Fibroblast of skin of left quadriceps (primary cell): ENCODE measurements at places on chromosomes 1 and 21.
A peak's percentile ranks its signal among the peaks of the same experiment; 100 is the strongest.

DNA sequence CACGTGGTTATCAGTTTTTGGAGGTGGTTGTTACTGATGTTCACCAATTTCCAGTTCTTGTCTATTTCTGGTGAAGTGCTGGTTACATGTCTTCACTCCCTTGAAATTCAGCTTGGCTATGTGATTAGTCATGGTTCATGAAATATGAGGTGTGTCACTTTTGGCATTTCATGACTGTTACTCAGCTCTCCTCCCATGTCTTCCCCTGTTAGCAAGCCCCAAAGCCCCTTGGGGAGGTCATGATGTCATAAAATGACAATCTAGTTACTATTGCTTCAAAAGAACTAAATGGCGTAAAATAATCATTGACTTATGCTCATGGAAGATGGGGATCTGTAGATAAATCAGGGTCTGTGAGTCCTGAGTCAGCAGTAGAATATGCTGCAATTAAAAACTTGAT lies 425.1 kb downstream of the SETD4 start:
- peak; percentile 92 for DNase-seq

DNA sequence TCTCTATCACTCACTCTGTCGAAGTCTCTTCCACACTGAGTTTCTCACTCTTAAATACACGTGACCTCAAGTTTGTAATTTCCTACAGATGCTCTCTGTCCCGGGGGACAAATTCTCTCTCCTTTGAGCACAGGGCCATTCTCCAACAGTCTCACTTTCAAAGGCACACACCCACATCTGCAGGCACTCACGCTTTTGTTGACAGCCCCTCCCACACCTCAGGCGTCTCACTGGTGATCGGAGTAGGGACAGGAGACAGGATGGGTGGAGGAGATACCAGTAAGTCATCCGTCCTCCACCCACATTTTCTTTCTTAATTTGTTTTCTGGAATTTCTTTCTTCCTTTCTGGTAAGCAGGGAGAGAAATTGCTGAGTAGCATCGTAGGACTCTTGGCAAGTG lies 40.6 kb upstream of the GREM2 start:
- DNase-seq: no peak

DNA sequence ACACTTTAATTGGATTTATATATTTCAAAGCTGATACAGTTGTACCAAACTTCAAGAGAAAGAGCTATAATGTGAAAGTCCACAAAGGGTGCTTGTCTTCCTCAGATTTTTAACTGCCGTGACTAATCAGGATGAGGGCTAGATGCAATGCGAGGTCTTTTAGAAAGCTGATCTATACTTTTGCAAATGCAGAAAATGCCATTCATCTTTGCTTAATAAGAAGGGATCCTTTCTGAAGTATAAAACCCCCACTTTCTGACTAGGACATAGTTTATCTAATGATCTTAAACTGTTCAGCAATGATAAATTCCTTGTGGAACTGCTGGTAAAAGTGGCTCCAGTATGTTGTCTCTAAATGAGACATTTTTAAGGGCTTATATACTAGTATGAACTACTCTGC lies 102.7 kb upstream of the NGF start:
- DNase-seq: no peak

DNA sequence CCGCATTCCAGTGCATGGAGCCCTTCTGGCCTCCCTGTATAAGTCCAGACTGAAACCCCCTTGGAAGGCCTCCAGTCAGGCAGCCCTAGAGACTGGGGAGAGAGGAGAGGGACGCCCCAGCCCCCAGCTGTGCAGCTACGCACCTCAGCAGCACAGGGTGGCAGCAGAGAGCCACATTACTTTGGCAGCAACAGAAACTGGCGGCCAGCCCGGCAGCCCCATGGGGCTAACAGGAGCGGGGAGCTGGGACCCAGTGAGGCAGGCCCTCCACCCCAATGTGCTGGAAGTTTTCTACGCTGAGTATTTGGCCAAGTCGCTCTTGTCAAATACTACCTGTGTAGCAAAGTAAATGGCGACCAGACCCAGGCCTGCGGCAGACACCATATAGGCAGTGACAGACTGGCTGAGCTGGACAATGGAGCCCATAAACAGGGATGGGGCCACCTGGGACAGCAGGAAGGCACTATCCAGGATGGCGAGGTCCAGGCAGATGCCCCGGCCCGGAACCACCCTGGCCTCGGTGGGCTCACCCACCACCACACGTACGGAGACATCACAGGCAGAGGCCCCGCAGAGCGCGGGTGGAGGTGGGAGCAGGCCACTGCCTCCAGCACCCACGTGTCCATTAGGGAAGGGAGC lies 21.2 kb downstream of the SLC45A3 start:
- DNase-seq: peak; percentile 24

DNA sequence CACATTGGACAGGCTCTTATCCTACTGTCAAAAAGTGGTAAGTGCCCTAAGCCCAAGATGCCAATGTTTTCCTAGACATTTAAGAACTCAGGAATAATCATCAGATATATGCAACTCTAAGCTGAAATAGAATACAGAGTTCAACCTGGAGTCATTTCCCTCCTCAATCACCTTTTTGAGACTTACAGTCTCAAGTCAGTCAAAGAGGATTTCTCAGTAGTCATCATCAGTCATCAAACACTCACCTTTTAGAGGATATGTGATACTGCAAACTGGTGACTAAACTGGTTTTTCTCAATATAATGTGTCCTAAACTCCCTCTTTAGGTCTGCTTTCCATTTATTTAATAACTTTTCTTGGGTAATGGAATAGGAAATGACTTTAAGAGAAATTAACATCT lies 145.3 kb upstream of the ADAMTS5 start:
- DNase-seq: no peak

- no peak for DNase-seq
These were observed 8.3 kb downstream of the DNAI4 start for GRCh38 chr1:66916320-66916719.

- DNase-seq: no peak
These were observed 2164.2 kb downstream of the NCAM2 start for GRCh38 chr21:23162198-23162946.

GRCh38 chr21:43768868-43769167 lies 7.3 kb downstream of the CSTB start:
- no peak for DNase-seq

GRCh38 chr1:93988634-93989350 lies 79.6 kb upstream of the GCLM start:
- peak; percentile 57 for DNase-seq

DNA sequence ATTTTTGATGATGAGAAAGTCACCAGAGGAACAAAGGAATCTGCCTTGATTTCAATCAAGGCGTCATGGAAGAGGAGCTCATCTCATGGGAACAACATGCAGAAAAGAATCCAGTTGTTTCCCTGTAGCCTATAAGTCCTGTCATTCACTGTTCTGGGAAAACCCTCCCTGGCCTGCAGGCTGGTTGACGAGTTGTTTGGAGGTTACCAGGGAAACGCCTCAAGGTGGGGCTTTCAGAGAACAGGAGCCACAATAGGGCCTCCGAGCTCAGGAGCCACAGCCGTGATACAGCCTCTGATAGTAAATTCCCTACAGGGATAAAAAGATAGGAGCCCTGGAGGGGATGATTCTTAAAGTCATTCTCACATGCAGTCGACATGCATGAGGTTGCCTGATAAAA lies 135.2 kb downstream of the PSMG1 start:
- no peak for DNase-seq

GRCh38 chr1:66402194-66402593 lies 131.8 kb upstream of the SGIP1 start:
- no peak for DNase-seq

DNA sequence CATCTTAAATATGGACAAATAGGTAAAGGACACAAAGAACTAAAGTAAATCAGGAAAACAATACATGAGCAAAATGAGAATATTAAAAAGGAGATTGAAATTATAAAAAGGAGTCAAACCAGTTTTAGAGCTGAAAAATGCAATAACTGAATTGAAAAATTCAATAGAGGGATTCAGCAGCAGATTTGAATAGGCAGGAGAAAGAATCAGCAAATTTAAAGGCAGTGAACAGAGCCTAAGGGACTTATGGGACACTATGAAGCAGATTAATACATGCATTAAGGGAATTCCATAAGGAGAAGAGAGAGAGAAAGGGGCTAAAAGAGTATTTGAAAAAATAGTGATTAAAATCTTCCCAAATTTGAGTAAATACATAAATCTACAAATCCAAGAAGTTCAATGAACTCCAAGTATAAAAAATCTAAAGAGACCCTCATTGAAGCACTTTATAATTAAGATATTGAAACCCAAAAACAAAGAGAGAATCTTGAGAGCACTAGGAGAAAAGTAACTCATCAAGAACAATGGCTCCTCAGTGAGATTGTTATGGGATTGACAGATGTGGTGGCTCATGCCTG lies 2.9 kb downstream of the CFAP107 start:
- no peak for DNase-seq

DNA sequence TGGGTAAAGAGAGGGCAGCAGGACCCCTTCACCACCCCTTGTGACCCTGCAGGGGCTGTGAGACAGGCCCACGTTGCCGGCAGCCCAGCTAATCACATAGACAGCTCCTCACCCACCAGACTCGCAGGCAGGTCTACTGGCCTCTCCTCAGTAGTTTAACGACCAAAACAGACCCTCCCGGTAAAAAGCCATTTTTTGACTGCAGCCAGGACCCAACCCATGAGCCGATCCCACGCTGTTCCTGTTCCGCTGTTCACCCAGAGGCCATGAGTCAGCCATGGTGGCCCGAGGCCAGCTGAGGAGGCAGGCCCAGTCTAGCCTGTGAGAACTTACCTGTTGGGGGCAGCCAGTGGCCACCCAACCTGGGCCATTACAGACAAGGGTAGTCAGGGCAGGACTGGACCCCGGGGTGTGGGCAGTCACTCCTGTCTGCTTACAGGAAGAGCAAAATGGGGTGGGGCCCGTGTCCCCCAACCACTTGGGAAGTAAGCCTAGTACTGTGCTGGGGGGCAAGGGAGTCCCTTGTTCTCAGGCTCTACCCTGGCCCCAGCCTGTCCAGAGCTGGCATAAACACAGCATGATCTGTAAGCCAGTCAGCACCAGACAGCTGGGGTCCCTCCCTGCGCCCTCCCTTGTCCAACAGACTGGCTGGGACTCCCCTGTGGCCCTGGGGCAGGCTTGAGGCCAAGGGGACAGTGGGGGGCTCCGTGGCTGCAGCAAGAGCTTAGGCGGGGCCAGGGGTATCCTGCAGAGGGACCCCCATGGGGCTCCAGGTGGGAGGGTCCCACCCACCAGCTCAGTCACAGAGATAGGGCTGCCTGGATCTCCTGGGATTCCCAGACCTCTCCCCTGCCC lies 61.9 kb downstream of the WNT9A start:
- DNase-seq: no peak

GRCh38 chr1:184356891-184357290 lies 29.9 kb upstream of the C1orf21 start:
- DNase-seq: no peak

DNA sequence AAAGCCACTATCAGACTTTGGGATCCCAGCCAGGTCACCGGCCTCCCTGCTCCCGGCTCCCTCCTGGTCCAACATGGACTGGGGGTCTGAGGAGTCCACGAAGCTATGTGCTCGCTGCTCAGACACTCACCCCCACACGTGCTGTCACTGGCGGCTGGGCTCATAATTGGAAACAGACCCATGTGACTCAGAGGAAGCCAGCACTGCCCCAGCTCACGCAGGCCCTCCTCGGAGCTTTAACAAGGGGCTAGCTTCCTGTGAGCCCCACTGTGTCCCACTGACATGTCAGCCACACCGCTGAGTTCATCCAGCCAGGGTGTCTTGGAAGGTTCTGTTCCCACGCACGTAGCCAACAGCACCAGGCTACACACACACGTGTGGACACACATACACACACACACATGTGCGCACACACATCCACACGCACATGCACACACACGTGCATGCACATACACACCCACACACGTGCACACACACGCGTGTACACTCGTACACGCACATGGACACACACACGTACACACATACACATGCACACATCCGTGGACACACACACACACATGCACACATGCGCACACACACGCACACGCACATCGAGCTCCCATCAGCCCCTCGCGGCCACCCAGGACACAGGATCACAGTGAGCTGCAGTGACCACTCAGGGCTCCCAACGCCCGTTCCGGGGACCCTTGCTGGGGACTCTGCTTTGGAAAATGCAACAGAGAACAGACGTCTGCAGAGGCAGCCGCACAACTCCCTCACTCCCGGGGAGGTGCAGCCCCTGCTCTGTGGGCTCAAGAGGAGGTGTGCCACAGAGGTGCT lies 18.4 kb upstream of the COL6A2 start:
- DNase-seq: peak; percentile 89

DNA sequence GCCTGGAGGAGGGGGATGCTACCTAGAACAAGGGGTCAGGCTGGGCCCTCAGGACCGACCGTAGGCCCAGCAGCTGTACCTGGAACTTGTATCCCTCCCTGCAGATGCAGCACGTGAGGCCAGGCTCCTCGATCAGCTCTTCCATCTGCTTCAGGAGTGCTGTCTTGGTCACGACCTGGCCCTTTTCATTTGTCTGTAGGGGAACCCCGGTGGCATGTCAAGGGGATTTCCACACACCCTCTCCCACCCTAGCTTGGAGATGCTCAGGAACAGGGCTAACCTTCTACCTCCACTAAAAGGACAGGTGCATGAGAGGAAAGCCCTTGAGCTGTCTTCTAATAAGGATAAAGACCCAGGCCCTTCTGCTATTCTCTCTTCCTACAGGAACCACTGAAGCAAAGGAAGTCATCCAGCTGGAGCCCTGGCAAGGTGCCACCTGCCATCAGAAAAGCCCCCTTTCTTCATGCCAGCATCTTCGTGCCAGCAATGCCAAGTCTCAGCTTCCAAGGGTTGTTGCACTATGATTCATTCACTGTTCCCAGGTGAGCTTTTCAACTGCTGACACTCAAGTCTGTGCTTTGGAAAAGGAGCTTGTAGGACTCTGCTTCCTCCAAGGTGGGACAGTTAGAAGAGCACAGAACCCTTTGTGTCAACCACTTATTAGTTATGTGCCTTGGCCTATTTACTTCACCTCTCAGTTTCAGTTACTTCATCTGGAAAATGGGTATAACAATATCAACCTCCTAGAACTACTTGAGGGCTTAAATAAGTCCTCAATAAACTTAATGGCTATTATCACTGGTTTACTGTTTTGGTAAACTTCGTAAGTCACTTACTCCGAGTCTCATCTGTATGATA lies 122.1 kb downstream of the UBR4 start:
- DNase-seq: no peak
